Hepatocyte (in vitro differentiated cells): ENCODE measurements at places on chromosomes 7 and 10. TPM values are rescaled to one million over a fixed set of nuclear protein-coding genes. Genes with fewer than 3 reads are reported as not detected.

GRCh38 chr10:633279-634245, 55.9 kb downstream of the DIP2C start:
- H3K4me3 ChIP-seq, result no peak overlapping the region
- H3K36me3 ChIP-seq, result no peaks in the 10 kb centered on the region
- peaks cover 5% of the 10 kb centered on the region for H3K4me1 ChIP-seq
- no peaks in the 10 kb centered on the region for H3K27me3 ChIP-seq
- DNase-seq, result no peak

The TET1 gene
- polyA plus RNA-seq, result 2.4 and 3.2 TPM in 2 replicates

DNA sequence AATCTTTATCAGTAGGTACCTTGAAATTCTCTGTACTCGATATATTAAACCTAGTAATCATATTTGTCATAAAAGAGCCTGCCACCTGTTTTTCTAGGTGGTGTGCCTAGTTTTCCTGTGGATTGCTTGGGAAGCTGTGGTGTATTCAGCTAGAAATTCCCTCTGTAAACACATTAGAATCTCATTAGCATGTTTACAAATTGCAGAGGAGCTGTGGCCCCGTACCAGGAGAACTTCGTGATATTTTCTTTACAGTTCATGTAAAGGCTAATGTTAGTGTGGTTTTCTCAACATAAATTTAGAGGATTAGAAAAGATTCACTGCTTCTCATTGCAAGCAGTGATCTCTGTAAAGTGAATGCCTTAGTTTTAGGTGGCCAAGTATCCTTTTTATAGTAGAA, 144.7 kb downstream of the CCSER2 start:
- no peak overlapping the region for H3K4me3 ChIP-seq
- no peak for DNase-seq
- no peaks in the 10 kb centered on the region for H3K4me1 ChIP-seq
- H3K27ac ChIP-seq, result no peak overlapping the region

- no peaks in the 10 kb centered on the region for H3K4me1 ChIP-seq
- H3K27me3 ChIP-seq, result no peaks in the 10 kb centered on the region
- no peaks in the 10 kb centered on the region for H3K36me3 ChIP-seq
Observed at GRCh38 chr7:141563956-141564623, 12.9 kb downstream of the AGK start.
